ENCODE measurements at places on chromosomes 1 and 21.

GRCh38 chr1:208951026-208951525 is 632.4 kb upstream of the CAMK1G start:
- DNase-seq = no peak

DNA sequence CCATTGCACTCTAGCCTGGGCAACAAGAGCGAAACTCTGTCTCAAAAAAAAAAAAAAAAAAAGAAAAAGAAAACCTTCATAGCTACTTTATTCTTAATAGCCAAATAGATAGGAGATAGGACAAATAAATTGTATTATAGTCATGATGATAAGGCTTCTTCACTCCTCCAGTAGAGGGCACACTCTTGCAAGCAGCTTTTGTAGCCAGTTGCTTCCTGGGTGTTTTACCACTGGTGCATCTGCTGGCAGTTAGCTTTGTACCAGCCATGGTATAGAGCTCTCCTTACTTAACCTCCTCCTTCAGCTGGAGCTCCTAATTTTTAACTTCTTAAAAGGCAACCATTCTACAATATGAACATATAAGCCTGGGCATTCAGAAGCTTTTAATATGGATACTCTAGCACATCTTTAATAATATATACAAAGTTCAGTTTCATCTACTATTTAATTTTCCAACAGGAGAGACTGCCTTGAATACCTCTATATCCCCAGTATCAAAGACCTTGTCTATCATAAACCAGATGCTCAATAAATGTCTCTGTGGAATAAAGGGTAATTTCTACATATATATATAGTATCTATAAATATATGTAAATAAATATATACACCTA is 35.8 kb downstream of the EVI5 start:
- DNase-seq = peak; percentile 21

DNA sequence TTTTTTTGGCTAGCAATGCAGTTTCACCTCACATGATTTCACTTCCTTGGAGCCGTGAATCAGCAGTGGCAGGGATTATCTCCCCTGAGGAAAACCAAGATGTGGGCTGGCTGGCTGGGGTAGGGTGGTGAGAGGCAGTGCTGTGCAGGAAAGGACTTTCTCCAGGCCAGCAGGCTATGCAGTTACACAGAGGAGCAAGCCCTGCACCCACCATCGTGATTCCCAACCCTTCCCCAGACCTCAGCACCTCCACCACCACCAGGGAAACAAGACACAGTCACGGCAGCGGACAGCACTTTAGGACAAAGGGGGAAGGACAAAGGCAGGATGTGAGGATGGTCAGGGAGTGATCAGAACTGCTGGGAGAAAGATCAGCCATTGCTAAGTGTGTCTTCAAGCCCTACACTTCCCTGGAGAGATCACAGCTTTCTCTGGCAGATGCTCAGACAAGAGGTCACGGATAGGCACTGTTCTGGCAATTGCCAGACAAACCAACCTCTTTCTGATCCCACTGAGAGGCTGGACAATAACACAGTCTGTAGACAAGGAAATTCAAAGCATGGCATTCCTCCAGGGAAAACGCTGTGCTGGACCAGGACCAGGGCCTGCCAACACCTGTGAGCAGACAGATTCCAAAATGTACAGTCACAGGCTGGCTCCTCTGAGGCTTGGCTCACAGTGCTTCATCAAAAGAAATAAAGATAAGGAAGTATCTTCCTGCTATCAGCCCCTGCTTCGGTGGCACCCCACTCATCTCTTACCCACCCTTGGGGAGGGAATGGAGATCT is 509.4 kb downstream of the SMYD3 start:
- DNase-seq = no peak

- DNase-seq = no peak
Measured at GRCh38 chr1:109513110-109513710, 3.7 kb upstream of the AMIGO1 start.

- no peak for DNase-seq
Measured at GRCh38 chr21:28455253-28455600, 537.5 kb downstream of the LTN1 start.

GRCh38 chr1:202105571-202106339 is 17.0 kb upstream of the GPR37L1 start:
- DNase-seq = no peak

- no peak for DNase-seq
Measured at GRCh38 chr1:109884242-109884891, 26.3 kb upstream of the CSF1 start.

DNA sequence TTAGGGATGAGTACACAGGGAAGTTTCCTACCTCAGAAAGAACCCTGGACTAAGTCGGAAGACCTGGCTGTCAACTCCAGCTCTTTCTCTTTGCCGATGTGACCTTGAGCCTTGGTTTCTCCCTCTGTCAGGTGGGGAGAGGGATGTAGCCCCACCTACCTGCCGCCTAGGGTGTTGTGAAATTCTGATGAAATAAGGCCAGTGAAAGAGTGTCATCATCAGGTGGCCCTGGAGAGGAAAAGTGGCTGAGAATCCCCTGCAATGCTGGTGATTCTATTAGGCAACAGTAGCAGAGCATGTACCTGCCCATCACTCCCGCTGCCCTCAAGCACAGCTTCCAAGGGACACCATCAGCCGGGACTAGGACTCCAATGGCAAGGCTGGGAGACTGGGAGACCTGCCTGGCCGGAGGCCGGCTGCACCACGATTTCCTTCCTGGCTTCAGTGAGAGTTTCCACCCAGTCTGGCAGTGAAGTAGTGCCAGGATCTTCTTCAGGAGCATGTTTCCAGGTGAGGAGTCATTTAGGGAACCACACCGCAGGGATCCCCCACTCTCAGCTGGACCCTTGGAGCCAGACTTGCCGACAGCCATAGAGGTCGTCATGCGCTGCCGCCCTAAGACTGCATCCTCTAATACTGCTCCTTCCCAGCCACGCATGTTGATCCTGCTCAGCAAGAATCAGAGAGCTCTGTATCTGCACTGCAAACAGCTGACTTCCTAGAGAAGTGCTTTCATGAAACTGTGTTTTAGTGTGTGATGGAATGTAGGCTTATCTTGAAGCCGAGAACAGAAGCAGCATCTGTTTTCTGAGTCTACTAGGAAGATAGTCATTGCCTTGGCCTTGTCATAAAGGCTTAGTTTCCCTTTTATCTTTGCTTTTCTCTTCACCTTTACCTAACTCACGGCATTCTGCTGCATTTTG is 88.0 kb upstream of the F3 start:
- DNase-seq = no peak

DNA sequence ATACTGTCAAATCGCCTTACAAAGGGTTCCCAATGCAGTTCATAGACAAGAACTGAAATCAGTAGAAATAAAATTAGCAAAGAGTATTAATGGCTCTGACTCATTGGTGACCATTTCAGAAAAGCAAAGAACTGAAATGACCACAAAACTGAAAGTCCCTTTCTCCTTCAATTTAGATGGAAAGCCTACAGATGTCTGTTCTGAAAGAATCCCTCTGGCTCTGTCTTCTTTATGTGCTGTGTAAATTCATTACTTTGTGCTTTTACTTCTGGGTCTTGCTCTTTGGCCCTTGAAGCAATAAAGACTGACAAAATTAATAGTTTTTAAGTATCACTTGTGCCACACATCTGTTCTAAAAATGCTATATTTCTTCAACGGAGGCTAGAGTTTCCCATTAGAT is 62.7 kb upstream of the GPR89A start:
- no peak for DNase-seq

GRCh38 chr1:5740450-5740849 is 251.8 kb downstream of the NPHP4 start:
- DNase-seq = no peak

- DNase-seq = no peak
Measured at GRCh38 chr1:72097851-72098570, 184.3 kb downstream of the NEGR1 start.

DNA sequence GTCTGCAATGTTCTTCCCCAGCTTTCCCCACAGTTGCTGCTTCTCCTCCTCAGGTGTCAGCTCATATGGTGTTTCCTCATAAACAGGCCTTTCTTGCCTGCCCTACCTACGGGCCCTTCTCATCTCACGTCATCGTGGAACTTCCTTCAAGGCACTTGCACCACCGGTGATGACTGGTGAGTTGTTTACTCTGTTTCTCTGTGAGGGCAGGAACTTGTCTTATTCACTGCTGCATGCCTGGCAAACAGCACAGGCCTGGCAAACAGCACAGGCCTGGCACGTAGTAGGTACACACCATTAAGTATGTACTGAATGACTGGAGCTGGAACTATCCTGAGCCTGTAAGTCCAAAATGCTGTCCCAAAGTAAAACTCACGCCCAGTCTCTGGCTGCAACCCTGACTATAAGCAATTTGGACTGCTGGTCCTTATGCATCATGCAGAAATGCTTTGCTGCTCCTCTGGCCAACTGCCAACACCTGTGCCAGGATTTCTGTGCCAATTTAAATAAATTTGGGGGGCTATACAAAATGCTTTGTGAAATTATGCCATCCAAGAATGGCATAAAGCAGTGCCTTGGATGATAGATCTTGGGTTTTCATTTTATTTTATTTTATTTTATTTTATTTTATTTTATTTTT is 25.7 kb downstream of the STK40 start:
- DNase-seq = no peak

Measured in stimulated activated CD4-positive, alpha-beta T cell treated with anti-CD3 and anti-CD28 coated beads, Interleukin-4, amount 100 ng/mL, for 48 hours (primary cell).